OCI-M1 (cell line): ENCODE measurements at places on chromosomes 16 and 17.

GRCh38 chr17:37489197-37490001 is at the start of gene DUSP14:
TSS of gene DUSP14 (plus strand) at chr17:37489891. CDS start at chr17:37512273, 22,382 bp downstream.
- peak; percentile 79 for DNase-seq

DNA sequence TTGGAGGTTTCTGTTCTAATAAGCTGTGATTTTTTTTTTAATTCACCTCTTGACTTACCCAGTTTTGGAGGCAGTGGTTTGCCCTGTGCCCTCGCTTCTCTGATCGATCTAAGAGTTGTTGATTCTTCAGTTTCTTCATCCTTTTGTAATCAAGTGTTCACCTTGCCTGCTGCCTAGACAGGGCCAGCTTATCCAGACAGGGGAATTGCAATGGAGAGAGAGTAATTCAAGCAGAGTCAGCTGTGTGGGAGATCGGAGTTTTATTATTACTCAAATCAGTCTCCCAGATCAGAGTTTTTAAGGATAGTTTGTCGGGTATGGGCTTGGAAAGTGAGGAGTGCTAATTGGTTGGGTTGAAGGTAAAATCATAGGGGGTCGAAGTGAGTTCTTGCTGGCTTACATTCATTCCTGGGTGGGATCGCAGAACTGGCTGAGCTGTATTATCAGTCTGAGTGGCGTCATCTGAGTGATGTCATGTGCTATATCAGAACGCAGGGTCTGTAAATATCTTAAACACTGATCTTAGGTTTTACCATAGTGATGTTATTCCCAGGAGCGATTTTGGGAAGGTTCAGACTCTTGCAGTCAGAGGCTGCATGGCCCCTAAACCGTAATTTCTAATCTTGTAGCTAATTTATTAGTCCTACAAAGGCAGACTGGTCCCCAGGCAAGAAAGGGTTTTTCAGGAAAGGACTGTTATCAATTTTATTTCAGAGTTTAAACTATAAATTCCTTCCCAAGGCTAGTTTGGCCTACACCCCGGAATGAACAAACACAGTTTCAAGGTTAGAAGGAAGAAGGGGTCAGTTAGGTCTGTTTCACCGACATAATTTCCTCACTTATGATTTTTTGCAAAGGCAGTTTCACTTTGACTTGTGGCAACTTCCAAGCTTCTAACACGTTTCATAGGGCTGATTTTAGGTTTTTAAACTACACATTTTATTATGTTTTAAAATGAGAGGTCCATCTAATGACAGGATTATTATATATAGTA is 21.5 kb upstream of the KCNJ16 start:
- peak; percentile 48 for DNase-seq

GRCh38 chr16:11262915-11263314 is 6.2 kb downstream of the TNP2 start:
- DNase-seq = no peak

DNA sequence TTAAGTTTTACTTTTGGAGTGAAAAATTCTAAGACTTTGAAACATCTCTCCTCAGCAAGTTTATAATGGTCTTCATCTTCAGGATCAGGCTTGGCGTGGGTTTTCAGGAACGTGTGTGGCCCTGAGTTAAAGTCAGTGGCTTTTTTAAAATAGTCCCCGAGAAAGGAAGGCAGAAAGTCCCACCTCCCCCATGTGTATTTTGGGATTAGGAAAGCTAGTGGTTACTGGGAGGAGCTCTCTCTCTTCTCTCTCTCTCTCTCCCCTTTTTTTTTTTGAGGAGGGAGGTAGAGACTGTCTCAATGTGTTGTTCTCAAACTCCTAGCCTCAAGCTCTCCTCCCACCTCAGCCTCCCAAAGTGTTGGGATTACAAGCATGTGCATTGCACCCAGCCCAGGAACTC is 213.2 kb downstream of the IRX3 start:
- peak; percentile 1 for DNase-seq
